Progenitor cell of endocrine pancreas (in vitro differentiated cells): ENCODE measurements at places on chromosomes 11 and 22. TPM values are rescaled to one million over a fixed set of nuclear protein-coding genes. Genes with fewer than 3 reads are reported as not detected.

GRCh38 chr11:17673951-17674350 is 45.4 kb upstream of the MYOD1 start:
- no peak overlapping the region for H3K27ac ChIP-seq
- no peak overlapping the region for H3K4me3 ChIP-seq
- H3K4me1 ChIP-seq = no peaks in the 10 kb centered on the region
- no peak for DNase-seq
- no peaks in the 10 kb centered on the region for H3K36me3 ChIP-seq
- H3K27me3 ChIP-seq = peaks cover 55% of the 10 kb centered on the region

- peaks cover 16% of the 10 kb centered on the region for H3K27me3 ChIP-seq
- peaks cover 3% of the 10 kb centered on the region for H3K4me1 ChIP-seq
Measured at GRCh38 chr11:3613998-3614741, 27.6 kb downstream of the ART5 start.

GRCh38 chr11:128532016-128532571 is 55.3 kb downstream of the ETS1 start:
- no peaks in the 10 kb centered on the region for H3K36me3 ChIP-seq
- H3K27me3 ChIP-seq = peaks cover 68% of the 10 kb centered on the region

DNA sequence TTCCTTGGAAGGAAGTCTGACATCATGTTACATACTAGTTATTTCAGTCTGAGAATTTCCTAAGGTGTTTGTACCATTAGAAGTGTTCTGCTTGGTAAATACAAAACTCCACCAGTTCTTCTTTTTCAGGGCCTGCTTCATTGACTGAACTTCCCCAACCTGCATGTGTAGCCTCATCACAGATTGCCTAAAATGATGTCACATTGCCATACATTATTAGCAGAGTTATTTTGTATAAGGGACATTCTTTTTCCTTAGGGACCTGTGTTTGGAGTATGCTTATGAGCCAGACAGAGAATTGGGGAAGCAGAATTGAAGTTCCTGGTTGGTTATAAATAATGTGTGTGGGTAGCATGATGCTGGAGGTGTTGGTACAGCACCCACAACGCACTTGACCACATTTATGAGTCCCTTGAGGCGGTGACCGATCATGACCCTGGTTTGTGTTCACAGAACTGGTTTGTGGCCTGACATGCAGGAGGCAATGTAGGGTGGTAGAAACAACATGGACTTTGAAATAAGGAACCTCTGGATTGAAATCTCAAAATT is 16.4 kb upstream of the MMP7 start:
- H3K36me3 ChIP-seq = no peaks in the 10 kb centered on the region
- peaks cover 6% of the 10 kb centered on the region for H3K27me3 ChIP-seq
- H3K27ac ChIP-seq = no peak overlapping the region
- H3K4me1 ChIP-seq = no peaks in the 10 kb centered on the region
- no peak for DNase-seq

- H3K27me3 ChIP-seq = peaks cover 4% of the 10 kb centered on the region
- no peaks in the 10 kb centered on the region for H3K4me1 ChIP-seq
- H3K27ac ChIP-seq = no peak overlapping the region
- no peak overlapping the region for H3K4me3 ChIP-seq
Measured at GRCh38 chr22:17786435-17787161, 12.3 kb upstream of the BID start.

GRCh38 chr11:15195454-15196200 is 80.9 kb downstream of the INSC start:
- H3K27ac ChIP-seq = peak overlapping the region; percentile 15
- H3K4me1 ChIP-seq = peaks cover 17% of the 10 kb centered on the region
- H3K4me3 ChIP-seq = no peak overlapping the region
- no peaks in the 10 kb centered on the region for H3K27me3 ChIP-seq
- no peaks in the 10 kb centered on the region for H3K36me3 ChIP-seq

GRCh38 chr11:91921974-91922373 is 302.6 kb upstream of the FAT3 start:
- H3K27ac ChIP-seq = no peak overlapping the region
- no peaks in the 10 kb centered on the region for H3K4me1 ChIP-seq
- H3K36me3 ChIP-seq = no peaks in the 10 kb centered on the region
- no peak overlapping the region for H3K4me3 ChIP-seq
- DNase-seq = no peak

DNA sequence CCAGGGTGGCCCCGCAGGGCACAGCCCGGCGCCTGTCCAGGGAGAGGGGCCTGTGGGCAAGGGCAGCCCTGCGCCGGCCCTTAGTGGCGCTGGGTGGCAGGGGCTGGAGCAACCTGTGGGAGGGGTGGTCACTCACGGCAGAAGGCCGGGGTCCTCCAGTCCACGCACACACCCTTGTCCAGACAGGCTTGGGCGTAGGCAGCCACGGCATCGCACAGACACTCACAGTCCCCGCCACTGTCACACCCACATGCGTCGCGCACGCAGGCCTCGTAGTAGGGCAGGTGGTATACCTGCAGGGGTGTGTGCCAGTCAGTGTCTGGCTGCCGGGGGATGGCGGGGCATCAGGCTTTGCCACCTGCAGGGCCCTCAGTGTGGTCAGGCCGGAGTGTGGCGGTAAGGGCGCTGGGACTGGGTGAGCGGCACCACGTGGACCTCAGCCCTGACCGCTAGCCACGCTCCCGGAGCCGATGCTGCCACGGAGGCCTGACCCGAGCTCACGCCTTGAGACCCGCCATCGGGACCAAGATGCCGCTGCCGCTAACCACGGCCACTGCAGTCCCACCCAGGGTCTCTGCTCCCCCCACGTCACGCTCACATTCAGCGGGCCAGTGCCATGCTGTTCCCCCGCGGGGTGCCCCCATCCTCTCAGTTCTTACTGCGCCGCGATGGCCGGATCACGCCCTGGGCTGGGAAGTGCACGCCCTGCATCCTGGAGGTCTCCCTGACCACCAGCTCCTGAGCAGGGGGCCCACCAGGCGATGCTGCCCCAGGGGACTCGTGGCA is 12.5 kb downstream of the MUC6 start:
- no peak overlapping the region for H3K27ac ChIP-seq
- no peaks in the 10 kb centered on the region for H3K4me1 ChIP-seq
- H3K4me3 ChIP-seq = no peak overlapping the region
- DNase-seq = no peak

GRCh38 chr22:37098976-37099591 is 10.4 kb downstream of the TMPRSS6 start:
- H3K27me3 ChIP-seq = peaks cover 41% of the 10 kb centered on the region
- no peaks in the 10 kb centered on the region for H3K36me3 ChIP-seq
- no peak overlapping the region for H3K4me3 ChIP-seq
- H3K4me1 ChIP-seq = peaks cover 5% of the 10 kb centered on the region

DNA sequence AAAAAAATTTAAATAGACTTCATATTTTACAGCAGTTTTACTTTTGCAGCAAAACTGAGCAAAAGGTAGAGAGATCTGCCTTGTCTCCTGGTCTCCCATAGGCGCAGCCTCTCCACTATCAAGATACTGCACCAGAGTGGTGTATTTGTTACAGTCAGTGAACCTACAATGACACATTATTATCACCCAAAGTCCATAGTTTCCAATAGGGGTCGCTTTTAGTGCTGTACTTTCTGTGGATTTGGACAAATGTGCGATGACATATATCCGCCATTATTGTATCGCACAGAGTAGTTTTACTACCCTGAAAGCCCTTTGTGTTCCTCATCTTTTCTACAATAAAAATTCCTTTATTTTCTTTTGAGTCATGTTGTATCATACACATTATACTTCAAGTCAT is 153.2 kb upstream of the CCDC179 start:
- DNase-seq = no peak
- H3K27ac ChIP-seq = no peak overlapping the region
- peaks cover 1% of the 10 kb centered on the region for H3K36me3 ChIP-seq

DNA sequence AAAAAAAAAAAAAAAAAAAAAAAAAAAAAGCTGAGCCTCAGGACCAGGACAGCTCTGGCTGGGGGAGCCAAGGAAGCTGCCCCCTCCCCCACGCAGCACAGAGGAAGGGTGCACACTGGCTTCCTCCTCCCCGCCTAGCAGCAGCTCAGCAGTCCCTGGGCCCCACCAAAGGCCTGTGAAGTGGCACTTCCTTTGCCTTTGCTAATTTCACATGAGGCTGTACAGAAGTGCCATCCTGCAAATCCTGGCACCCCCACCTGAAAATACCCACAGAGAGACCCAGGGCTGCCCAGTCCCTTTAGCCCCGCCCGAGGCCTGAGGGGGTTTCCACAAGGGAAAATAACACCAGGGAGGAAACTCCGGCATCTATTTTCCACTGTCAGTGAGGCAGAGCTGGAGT is 3.9 kb downstream of the RHOG start:
- DNase-seq = no peak
- H3K27me3 ChIP-seq = no peaks in the 10 kb centered on the region
- H3K4me1 ChIP-seq = peaks cover 11% of the 10 kb centered on the region
- H3K27ac ChIP-seq = no peak overlapping the region
- H3K4me3 ChIP-seq = no peak overlapping the region

DNA sequence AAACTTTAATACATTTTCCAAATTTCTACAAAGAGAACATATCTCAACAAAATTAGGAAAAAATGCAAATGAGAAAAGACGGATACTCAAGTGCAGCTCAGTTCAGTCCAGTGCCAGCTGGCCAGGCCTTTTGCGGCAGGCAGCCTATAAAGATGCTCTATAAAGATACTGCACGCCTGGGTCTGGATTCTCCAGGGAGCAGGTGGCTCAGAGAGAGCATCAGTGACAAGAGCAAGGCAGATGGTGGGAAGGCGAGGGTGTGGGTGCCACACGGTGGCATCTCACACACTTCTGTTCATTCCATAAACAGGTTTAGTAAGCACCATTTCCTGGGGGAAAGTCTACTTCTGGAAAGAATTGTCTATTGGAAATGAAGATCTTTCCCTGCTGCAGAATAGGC is 18.1 kb upstream of the SCN3B start:
- no peak overlapping the region for H3K27ac ChIP-seq
- H3K36me3 ChIP-seq = no peaks in the 10 kb centered on the region
- H3K4me3 ChIP-seq = no peak overlapping the region
- H3K4me1 ChIP-seq = no peaks in the 10 kb centered on the region
- peaks cover 4% of the 10 kb centered on the region for H3K27me3 ChIP-seq
- no peak for DNase-seq

- no peaks in the 10 kb centered on the region for H3K4me1 ChIP-seq
- no peaks in the 10 kb centered on the region for H3K27me3 ChIP-seq
- no peak overlapping the region for H3K27ac ChIP-seq
- H3K36me3 ChIP-seq = no peaks in the 10 kb centered on the region
- no peak overlapping the region for H3K4me3 ChIP-seq
Measured at GRCh38 chr11:6197466-6198200, 1.4 kb upstream of the OR52W1 start.

GRCh38 chr11:69437001-69437875 is 44.2 kb upstream of the LINC01488 start:
- H3K27ac ChIP-seq = peak overlapping the region; percentile 92
- peaks cover 36% of the 10 kb centered on the region for H3K4me1 ChIP-seq
- peak; percentile 60 for DNase-seq
- H3K4me3 ChIP-seq = peak overlapping the region; percentile 17
- peaks cover 4% of the 10 kb centered on the region for H3K27me3 ChIP-seq

DNA sequence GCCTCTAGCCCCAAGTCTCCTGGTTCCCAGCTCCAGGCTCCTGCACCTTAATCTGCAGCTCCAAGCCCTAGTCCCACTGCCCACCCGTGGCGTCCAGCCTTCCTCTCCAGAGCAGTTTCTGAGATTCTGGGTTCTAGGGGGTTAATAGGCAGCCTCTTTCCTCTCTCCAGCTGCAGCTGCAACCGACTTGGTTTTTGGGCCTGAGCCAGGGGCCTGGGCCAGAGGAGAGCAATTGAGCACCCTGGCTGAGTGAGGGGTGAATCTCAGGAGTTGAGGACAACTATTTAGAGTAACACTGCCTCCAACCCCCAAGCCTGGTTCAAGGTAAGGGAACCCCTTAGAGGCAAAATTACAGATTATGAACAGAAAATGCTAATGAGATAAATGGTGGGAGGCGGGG is 9.0 kb upstream of the CHRM1 start:
- H3K27me3 ChIP-seq = peaks cover 56% of the 10 kb centered on the region
- no peaks in the 10 kb centered on the region for H3K36me3 ChIP-seq
- no peak overlapping the region for H3K4me3 ChIP-seq
- no peak for DNase-seq

DNA sequence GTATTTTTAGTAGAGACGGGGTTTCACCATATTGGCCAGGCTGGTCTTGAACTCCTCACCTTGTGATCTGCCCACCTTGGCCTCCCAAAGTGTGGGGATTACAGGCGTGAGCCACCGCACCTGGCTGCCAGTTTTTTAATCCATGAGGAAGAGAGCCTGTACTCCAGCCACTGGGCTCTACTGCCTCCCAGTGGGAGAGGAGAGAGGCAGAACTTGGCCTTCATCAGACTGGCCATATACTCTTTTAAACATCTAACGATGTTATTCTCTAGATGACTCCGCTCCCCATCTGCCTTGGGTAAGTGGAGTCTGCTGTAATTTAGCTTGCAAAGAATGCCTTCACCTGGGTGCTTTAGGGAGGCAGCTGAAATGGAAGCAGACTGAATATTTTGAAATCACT is 34.6 kb downstream of the SLC6A5 start:
- no peaks in the 10 kb centered on the region for H3K36me3 ChIP-seq
- H3K27ac ChIP-seq = no peak overlapping the region
- no peaks in the 10 kb centered on the region for H3K27me3 ChIP-seq
- H3K4me3 ChIP-seq = no peak overlapping the region

DNA sequence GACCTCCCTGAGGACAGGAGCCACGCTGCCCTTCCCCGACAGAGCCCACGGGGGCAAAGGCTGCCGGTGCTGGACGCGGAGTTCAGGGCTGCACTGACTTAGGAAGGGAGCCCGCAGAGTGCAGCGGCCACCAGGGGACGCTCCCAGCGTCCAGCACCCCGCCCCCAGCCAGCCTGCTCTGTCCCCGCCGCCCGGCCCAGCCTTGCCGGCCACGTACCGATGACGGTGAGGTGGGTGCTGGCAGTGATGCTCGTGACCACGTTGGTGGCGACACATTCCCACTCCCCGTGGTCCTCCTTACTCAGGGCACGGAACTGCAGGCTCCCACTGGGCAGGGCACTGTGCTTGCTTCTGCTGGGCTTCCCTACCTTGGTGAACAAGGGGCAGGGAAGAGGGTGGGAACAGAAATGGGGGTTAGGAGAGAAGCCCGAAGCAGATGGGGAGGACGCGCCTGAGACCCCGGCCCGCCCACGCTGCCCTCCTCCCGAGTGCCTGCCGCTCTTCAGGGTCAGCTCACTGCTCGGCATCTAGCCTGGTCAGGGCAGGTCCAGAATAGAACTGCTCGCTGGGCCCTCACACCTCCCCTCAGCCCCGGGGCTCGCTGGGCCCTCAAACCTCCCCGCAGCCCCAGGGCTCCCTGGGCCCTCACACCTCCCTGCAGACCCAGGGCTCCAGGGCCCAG is 25.9 kb downstream of the IGSF9B start:
- peaks cover 3% of the 10 kb centered on the region for H3K27me3 ChIP-seq
- H3K4me1 ChIP-seq = peaks cover 5% of the 10 kb centered on the region
- H3K36me3 ChIP-seq = peaks cover 1% of the 10 kb centered on the region
- H3K4me3 ChIP-seq = no peak overlapping the region

The SLC15A3 gene
- total RNA-seq = 4.8 and 6.2 TPM in 2 replicates

The EIF3F gene
- total RNA-seq = 300 and 307 TPM in 2 replicates

The HORMAD2 gene
- total RNA-seq = not detected in 2 replicates

The OR4A16 gene
- not detected in 2 replicates for total RNA-seq

The OR52I2 gene
- not detected in 2 replicates for total RNA-seq

The EPS8L2 gene
- 100.0 and 111 TPM in 2 replicates for total RNA-seq
